ENCODE measurements at places on chromosomes 7 and 10. TPM values are rescaled to one million over a fixed set of nuclear protein-coding genes. Genes with fewer than 3 reads are reported as not detected.

- no peak for DNase-seq
These were observed 118.2 kb downstream of the SNX10 start for GRCh38 chr7:26409661-26410547.

DNA sequence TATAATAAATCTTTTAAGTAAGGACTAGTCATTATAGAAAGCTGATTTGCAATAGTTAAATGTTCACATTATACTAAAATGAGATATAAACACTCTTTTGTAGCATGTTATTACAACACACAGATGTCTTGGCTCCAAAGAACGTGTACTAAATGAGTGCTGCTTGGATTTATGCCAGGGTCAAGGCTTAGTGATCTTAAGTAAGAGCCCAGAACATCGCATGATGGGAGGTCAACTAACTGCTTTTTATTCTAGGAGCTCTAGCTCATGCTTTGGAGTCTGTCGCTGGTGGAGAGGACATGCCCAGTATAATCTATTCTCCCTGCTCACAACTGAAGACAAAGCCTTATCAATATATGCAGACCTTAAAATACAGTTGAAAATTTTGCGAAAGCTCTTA lies 315.1 kb downstream of the BBS9 start:
- DNase-seq = no peak

DNA sequence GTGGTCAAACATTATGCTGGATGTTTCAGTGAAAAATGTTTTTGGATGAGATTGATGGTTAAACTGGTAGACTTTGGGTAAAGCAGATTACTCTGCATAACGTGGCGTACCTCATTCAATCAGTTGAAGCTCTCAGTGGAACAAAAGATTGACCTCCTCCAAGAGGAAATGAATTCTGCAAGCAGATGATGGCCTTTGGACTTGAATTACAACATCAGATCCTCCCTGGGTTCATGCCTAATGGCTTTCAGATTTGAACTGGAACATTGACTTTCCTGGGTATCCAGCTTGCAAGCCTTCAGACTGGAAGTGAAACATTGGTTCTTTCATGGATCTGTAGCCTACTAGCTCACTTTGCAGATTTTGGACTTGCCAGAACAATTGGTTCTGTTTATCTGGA lies 169.3 kb upstream of the MALRD1 start:
- DNase-seq = no peak

DNA sequence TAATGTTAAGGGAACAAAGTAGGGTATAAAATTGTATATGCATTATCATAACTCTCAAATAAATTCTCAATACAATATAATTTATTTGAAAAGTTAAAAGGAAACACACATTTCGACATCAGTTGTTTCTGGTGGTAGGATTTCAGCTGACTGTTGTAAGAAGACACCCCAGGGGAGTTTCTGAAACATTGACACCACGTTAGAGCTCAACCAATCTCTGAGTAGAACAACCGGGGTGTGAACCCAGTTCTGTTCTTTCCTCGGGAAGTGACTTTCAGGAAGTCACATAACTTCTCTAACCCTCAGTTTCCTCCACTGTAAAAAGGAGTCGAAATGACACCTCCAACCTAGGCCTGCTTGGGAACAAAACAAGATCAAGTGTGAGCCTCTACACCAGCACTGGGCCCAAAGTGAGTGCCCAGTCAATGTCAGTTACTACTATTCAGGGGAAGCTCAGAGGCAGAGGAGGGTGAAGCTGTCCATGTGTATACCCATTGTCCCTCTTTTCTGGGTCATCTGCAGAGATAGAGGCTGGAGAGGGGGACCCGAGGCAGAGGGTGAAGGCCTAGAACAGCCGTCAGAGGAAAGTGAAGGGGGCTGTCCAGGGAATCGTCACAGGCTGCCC lies 67.1 kb downstream of the AOAH start:
- DNase-seq = no peak

DNA sequence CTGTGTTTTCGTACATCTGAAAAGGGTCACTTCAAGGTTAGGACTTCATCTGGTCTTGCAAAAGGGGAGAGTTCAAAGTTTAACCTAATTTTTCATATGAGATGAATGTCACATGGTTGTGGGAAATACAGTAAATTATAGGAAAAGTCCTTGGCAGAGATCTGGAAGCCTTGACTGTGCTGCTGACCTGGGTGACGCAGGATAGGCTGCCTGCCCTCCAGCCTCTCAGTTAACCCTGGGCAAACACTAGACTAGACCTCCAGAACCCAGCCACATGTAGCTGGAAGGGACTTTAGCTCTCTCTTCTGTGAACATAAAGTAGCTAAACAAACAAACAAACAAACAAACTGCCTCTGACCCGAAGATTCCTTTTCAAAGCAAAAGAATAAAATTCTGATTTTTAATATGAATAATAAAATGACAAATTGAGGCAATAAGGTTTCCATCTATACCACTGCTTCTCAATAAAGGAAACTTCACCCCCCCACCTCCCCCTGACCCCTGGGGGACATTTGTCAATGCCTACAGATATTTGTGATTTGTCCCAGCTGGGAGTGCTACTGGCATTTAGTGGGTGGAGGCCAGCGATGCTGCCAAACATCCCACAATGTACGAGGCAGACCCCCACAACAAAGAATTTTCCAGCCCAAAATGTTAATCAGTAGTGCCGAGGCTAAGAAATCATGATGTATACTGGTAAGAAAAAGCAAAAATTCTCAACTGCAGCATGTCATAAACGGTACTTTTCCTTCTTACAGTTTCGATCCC lies 75.2 kb upstream of the PRR15 start:
- DNase-seq = no peak

- no peak for DNase-seq
These were observed 533.2 kb upstream of the POM121L12 start for GRCh38 chr7:52502281-52502680.

DNA sequence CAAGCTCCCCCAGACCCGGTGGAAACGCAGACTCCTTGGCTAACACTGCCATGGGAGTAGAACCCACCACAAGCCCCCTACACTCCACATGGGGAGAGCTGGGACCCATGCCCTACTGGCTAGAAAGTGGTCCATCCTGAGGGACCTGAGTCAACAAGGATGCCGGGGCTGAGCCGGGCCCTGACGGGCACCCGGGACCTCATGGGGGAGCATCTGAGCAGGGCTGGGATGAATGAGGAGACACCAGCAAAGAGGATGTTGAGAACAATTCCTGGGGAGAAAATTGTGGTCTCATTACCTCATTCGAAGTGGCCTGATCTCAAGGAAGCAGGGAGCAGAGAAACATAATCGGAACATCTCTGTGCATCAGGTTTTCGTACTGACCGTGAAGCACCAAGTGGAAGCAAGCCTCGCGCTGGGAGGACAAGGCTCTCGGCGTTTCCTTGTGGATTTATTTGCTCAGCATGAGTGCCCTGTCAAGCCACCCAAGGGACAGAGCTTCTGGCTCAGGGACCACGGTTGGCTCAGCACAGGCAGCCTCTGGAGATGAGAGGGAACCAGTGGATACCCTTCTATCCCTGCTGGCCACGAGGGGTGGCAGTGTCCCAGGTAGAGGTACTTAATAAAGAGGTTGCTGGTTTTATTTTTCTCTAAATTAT lies 132.2 kb upstream of the FAM20C start:
- DNase-seq = no peak

DNA sequence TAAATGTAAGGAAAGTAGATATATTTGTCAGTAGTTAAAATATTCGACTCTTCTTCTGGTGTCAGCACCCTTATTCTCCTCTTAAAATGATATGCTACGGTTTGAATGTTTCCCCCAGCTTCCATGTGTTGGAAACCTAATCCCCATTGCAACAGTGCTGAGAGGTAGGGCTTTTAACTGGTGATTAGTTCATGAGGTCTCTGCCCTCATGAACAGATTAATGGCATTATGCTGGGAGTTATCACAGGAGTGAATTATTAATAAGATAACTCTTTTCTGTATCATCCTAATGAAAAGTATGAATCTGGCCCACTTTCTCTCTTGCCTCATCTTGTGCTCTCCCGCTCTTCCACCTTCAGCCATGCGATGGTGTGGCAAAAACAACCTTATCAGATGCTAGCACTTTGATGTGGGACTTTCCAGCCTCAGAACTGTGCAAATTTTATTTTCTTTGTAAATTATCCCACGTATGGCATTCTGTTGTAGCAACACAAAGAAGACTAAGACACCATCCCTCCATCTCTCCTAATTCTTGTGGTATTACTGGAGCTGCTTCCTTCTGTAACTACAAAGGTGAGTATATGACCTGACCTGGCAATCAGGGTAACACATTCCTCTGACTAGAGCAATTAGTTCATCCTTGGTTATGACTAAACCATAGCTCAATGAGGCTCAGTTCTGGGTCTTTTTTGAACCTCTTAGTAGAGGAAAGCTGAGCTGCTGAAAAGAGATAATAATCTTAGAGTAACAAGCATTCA lies 171.1 kb upstream of the TMEM196 start:
- DNase-seq = no peak

DNA sequence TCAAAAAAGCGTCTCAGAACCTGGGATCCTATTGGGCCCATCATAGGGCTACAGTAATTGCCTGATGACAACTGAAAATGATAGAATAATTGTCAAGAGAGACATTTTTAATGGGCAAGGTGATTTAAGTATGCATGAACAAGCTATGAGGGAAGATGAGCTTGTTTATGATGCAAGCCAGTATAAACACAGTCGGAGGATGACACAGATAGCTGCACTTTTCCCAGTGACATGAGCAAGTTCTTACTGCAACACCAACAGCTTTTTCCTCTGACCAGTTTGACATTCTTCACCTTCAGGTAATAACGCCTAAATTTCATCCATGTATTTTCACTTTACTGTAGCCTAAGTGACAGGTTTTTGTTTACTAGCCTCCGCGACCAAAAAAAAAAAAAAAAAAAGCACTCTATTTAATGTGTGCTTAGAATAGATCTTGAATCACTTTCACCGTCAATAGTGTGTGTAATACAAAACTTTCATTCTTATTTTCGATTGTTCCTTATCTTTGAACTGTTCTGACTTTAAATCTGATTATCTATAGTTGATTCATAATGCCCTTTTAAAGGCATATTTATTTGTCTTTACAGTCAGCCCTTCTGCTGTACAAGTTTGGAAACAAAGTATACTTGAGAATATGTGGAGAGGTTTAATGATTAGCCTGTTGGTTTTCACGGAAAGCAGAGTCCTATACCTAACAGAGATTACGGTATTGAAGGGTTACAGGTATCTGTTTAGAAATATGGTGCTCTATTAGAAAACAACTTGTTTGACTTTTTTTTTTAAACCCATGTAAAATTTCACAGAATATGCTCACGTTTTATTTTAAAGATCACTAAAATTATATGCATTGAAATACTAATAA lies 1.7 kb downstream of the FOXP2 start:
- no peak for DNase-seq

PLEKHS1 gene
- not detected for total RNA-seq

PALD1 gene
- 14.7 TPM for total RNA-seq
